ENCODE measurements at places on chromosomes 13 and 19.

GRCh38 chr13:66536746-66537145 lies 693.4 kb downstream of the PCDH9 start:
- DNase-seq, result no peak

GRCh38 chr19:28519952-28520861 lies 692.7 kb downstream of the UQCRFS1 start:
- no peak for DNase-seq

- no peak for DNase-seq
Observed at GRCh38 chr13:45974500-45974899, 78.0 kb downstream of the ZC3H13 start.

DNA sequence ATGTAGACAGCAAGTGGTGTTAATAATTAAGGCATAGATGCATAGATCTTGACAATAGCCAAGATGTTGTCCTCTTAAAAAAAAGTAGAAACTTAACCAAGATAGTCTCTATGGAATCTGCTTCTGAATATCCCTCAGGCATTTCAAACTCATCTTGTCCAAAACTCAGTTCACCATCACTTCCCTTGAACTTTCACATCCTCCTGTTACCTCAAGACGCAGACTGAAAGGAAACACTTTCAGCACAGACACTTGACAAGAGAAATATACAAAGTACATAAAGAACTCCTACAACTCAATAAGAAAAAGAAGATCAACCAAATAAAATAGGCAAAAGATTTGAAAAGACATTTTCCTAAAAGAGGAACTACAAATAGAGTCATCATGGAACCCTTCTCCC lies 451.1 kb downstream of the FOXO1 start:
- DNase-seq, result no peak

DNA sequence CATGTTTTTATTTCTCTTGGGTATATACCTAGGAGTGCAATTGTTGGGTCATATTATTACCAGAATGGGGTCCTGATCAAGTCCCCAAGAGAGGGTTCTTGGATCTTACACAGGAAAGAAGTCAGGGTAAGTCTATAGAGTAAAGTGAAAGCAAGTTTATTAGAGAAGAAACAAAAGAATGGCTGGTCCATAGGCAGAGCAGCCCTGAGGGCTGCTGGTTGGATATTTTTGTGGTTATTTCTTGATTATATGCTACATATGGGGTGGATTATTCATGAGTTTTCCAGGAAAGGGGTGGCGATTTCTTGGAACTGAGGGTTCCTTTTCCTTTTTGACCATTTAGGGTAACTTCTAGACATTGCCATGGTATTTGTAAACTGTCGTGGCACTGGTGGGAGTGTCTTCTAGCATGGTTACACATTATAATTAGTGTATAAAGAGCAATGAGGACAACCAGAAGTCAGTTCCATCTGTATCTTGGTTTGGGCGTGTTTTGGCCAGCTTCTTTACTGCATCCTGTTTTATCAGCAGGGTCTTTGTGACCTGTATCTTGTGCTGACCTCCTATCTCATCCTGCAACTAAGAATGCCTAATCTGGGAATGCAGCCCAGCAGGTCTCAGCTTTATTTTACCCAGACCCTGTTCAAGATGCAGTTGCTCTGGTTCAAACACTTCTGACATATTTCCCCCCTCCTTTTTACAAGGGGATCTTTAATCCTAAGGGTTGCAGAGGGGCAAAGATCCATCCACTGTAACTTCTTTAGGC lies 41.1 kb downstream of the CEACAM1 start:
- DNase-seq, result no peak

DNA sequence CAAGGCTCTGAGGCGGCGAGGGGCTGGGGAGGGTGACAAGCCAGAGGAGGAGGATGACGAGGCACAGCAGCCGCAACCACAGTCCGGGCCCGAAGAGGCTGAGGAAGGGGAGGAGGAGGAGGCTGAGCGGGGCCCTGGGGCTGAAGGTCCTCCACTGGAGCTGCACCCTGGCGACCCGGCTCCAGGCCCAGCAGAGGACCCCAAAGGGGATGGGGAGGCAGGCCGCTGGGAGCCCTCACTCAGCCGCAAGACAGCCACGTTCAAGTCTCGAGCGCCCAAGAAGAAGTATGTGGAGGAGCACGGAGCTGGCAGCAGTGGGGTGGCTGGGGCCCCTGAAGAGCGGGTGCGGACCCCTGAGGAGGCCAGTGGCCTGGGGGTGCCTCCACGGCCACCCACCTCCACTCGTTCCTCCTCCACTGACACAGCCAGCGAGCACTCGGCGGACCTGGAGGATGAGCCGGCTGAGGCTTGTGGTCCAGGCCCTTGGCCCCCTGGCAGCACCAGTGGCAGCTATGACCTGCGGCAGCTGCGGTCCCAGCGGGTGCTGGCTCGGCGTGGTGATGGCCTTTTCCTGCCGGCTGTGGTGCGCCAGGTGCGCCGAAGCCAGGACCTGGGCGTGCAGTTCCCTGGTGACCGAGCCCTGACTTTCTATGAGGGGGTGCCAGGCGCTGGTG lies 2.9 kb downstream of the CIC start:
- DNase-seq, result no peak

DNA sequence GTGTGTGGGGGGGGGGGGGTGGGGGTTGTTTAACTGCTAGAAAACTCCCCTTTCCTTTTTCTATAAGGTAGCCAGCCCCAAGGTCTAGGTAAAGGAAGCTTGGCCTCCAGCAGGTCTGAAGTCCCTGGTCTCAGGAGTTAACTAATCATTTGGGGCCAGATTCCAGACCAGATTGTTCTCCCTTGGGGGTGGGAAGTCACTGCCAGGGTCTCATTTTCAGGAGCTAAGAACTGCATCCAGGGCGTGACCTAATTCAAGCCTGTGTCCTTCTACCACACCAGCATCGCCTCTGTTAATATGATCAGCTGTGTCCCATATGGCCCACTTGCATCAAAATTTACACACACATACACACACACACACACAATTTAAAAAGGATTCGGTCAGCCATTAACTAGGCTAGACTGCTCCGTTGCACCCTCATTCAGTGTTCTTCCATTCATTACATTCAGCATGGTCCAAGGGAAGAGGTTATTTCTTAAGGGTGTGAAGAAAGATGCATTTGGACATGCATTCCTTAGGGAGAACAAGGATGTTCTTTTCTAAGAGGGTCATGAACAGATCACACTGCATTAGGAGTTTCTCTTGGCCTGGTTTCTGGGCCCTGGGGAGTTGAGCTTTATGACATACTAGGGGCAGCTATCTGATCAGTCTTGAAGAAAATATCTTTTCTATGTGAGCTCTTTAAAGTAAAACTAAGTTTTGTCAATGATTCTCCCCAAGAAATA lies 91.0 kb downstream of the FGF14 start:
- DNase-seq, result no peak

DNA sequence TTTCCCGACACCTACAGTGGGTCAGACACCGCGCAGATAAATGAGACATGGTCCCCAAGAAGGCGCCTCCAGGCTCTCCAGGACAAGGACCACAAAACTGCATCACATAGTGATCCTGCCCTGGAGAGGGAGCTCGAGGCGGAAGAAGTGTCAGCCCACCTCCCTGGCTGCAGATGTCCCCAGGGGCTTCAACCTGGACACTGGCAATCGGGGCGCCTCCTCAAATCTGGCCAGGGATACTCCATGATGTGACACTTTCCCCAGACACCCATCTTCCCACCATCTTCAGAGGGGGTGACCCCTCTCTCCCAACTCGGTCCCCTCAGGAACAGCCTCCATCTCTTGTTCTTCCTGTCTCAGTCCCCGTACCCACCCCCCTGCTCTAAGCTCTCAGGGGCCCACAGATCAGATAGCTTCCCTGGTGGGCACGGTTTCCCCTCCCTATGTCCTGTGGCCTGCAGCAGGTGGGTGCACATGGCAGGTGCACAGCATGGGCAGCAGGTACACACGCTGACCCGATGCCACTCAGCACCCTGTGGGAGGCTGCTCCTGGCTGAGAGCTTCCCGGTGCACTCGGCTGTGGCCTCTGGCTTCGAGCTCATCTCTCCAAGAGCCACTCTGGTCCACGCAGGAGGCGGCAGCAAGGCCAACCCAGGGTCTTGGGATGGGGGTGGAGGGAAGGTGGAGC lies 61.2 kb downstream of the PEPD start:
- DNase-seq, result no peak

GRCh38 chr19:43711751-43712355 lies 4.0 kb upstream of the IRGC start:
- DNase-seq, result no peak

DNA sequence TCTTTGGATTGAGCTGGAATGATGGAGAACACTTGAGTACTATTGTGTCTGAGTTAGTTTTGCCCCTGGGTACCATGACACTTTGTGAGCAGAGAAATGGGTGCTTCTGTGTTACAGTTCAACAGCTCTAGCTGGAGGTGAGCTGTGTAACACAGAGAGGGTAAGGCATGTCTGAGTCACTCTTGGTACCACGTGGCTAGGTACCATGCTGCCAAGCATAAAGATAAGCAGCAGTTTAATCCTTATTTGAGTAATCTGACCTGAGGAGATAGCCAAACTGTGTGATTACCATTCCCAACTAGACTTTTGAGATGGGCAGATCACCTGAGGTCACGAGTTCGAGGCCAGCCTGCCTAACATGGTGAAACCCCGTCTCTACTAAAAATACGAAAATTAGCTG lies 122.0 kb downstream of the OLFM4 start:
- peak; percentile 9 for DNase-seq

DNA sequence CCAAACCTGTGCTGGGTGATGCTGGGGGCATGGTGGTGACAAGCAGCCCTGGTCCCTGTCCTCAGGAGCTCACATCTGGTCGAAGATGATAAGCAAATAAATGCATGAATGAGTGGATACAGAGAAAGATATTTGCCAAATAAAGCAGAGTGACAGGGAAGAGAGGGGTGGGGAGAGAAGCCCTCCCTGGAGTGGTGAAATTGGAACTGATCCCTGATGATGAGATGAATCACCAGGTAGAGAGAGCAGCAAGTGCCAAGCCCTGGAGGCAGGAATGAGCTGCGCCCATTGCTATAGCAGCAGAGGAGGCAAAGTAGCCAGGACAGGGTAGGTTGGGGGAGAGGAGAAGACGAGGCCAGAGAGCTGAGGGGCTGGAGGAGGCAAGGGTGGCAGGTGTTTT lies 13.7 kb downstream of the FXYD5 start:
- no peak for DNase-seq

DNA sequence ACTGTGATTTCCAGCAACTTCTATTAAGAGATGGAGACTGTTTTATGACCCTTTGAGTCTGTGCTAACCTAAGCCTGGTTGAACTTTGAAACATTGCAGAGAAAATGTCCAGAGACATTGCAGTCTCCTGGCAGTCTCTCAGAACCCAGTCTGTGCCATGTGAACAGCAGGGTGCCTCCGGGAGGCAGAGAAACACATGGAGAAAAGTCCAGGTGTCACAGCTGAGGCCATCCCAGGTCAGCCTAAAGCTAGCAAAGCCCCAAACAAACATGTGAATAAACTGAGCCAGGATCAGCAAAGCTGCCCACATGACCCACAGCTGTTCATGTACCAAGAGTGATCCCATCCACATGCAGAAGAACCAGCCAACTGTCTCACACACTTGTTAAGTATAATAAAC lies 7.8 kb downstream of the CYP4F11 start:
- DNase-seq, result no peak

GRCh38 chr19:33470686-33471085 lies 50.9 kb downstream of the PEPD start:
- no peak for DNase-seq

GRCh38 chr19:55690109-55690768 lies 15.2 kb downstream of the EPN1 start:
- no peak for DNase-seq

- no peak for DNase-seq
Observed at GRCh38 chr19:16142032-16142580, 1.4 kb upstream of the HSH2D start.

DNA sequence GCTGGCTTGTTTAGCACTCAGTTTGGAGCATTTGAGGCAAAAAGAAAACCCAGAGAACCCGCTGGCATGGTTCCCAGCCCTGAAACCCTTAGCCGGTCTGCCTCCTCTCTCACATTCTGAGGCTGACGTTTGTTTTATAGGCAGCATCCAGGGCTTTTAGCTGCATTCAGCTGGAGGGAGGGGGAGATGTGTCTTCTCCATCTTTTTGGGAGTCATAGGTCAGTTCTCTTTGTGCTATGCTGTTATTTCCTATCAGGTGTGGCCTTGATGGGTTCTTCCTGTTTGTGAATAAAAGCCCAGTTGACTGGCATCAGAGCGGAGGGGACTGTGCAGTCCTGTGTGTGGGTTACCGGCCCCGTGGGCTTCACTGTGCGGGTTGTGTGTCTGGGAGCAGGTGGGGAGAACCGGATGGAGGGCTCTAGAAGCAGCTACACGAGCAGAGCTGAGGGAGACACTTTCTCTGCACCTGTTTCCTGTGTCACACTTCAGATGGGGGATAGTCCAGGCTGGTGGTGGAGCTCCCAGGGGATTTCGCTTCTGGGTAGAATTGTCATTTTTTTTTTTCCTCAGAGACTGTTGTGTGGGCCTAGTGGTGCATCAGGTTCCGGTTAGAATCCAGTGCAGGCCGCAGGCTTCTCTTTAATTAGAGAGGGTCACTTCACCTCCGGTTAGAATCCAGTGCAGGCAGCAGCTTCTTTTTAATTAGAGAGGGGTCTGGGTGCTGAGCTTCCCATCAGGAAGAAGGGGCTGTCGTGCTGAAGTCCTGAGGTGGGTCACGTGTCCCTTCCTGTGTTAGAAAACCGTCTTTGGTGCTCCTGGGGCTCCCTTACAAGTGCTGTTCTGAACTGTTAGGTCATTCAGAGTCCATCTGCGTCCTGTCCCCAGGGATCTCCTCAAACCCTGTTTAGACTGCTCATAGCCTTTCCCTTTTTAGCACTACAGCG lies 69.6 kb downstream of the ARHGEF7 start:
- DNase-seq, result no peak

DNA sequence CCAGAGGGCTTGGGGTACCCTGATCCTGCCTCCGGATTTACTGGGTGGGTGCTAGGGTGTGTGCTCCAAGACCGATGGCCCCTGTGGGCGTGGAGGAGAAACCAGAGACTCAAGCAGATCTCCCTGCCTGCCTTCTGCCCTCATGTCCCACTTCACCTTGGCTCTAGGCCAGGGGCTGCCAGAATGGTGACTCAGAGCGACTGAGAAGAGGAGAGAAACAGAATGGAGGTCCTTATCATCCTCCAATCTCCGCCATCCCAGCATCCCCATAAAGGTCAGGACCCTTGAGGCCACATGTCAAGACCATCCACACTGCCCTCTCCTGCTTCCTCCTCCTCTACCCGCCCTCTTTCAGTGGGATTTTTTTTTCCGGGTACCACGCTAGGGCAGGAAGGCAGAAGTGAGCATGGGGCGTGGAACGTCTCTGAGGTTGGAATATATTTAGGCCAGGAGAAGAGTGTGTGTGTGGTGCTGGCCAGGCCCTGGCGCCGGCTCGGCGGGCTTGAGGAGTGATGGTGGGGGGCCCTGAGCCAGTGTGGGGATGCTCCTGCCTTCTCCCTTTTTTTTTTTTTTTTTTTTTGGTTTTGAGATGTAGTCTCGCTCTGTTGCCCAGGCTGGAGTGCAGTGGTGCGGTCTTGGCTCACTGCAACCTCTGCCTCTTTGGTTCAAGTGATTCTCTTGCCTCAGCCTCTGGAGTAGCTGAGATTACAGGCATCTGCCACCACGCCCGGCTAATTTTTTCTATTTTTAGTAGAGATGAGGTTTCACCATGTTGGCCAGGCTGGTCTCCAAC lies 22.3 kb downstream of the IER2 start:
- DNase-seq, result peak; percentile 81
